ENCODE measurements at places on chromosomes 13 and 19. TPM values are rescaled to one million over a fixed set of nuclear protein-coding genes. Genes with fewer than 3 reads are reported as not detected.
A peak's percentile ranks its signal among the peaks of the same experiment; 100 is the strongest.

- no peaks in the 10 kb centered on the region for H3K27me3 ChIP-seq
- DNase-seq = no peak
- peaks cover 17% of the 10 kb centered on the region for H3K4me1 ChIP-seq
- peak overlapping the region; percentile 80 for H3K4me3 ChIP-seq
- peak overlapping the region; percentile 89 for H3K27ac ChIP-seq
- no peaks in the 10 kb centered on the region for H3K36me3 ChIP-seq
Measured at GRCh38 chr19:45716359-45717130, 14.2 kb downstream of the FBXO46 start.

COMP gene
- polyA plus RNA-seq = not detected

GRCh38 chr13:111949311-111949710 lies 117.6 kb upstream of the SOX1 start:
- no peak overlapping the region for H3K4me3 ChIP-seq
- no peaks in the 10 kb centered on the region for H3K4me1 ChIP-seq
- H3K36me3 ChIP-seq = no peaks in the 10 kb centered on the region
- H3K27me3 ChIP-seq = no peaks in the 10 kb centered on the region
- DNase-seq = no peak

DNA sequence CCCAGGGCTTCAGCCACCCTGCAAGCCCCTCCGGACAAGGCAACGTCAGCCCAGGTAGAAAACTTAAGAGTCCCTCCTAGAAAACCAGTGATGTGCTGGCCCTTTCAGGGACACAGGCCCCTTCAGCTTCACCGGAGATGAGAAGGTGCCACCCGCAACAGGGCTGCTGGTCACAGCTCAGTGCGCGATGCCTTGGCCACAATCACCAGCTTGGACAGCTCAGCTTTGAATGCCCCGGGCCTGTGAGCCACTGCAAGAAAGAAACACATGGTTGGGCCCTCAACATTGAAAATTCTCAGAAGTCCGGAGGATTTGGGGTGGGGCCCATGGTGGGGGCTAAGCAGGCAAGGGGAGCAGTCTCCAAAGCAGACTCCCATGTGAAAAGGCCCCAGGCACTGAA lies 12.3 kb downstream of the MYDGF start:
- H3K27ac ChIP-seq = no peak overlapping the region
- H3K4me1 ChIP-seq = no peaks in the 10 kb centered on the region
- H3K27me3 ChIP-seq = no peaks in the 10 kb centered on the region
- no peak for DNase-seq

DNA sequence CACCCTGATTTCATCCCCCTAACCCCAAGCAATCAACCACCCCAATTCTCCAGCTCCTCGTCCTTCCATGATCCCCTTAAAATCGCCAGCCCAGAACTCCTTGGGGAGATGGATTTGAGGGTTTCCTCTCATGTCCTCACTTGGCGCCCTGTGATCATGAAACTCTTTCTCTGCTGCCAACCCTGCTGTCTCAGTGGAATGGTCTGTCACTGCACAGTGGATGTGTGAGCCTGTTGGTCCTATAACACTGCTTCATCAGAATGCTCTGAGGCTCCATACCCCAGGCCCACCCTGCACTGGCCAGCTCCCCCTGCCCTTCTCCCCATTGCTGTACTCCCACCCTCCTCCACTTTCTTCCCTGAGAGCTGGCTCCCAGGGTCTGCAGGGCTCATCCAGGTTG lies 12.6 kb upstream of the ZNF792 start:
- peaks cover 9% of the 10 kb centered on the region for H3K4me1 ChIP-seq
- no peaks in the 10 kb centered on the region for H3K27me3 ChIP-seq
- H3K27ac ChIP-seq = no peak overlapping the region
- no peaks in the 10 kb centered on the region for H3K36me3 ChIP-seq
- no peak for DNase-seq
- H3K4me3 ChIP-seq = no peak overlapping the region

DNA sequence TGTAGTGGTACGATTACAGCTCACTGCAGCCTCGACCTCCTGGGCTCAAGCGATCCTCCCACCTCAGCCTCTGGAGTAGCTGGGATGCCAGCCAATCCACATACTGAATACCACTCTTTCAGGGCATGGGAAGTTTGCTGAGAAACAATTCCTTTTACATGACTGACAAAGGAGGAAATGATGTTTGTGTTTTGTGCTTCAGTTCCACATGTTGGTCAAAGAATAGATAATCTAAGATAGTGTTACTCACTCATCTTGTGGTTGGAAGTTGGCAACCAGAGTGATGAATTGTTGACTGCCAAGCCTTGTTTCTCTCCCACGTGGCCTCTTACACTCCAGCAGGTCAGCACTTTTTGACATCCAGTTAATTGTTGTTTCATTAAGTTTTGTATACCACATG lies 7.6 kb downstream of the MBD3L2B start:
- H3K27ac ChIP-seq = no peak overlapping the region
- no peaks in the 10 kb centered on the region for H3K36me3 ChIP-seq
- no peak overlapping the region for H3K4me3 ChIP-seq
- DNase-seq = no peak
- no peaks in the 10 kb centered on the region for H3K27me3 ChIP-seq
- peaks cover 18% of the 10 kb centered on the region for H3K4me1 ChIP-seq

- no peaks in the 10 kb centered on the region for H3K36me3 ChIP-seq
- DNase-seq = no peak
- no peak overlapping the region for H3K27ac ChIP-seq
- no peaks in the 10 kb centered on the region for H3K27me3 ChIP-seq
- peaks cover 30% of the 10 kb centered on the region for H3K4me1 ChIP-seq
Measured at GRCh38 chr19:16234552-16235445, 37.1 kb downstream of the AP1M1 start.

DNA sequence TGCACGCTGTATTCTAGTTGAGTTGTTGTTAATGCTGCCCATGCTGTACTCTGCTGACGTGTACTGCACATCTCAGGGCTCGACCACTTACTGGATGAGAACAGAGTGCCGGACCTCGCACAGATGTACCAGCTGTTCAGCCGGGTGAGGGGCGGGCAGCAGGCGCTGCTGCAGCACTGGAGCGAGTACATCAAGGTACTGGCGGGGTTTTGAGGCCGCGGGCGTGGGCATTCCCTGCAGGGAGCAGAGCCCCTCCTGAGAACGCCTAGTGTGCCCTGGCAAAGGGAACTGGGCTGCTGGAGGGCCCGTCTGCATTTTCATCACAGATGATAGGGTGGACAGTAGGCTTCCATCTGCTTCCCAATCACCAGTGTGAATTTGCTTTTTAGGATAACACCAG lies 29.9 kb downstream of the CUL4A start:
- no peak for DNase-seq
- H3K36me3 ChIP-seq = peaks cover 24% of the 10 kb centered on the region
- H3K27ac ChIP-seq = no peak overlapping the region
- no peaks in the 10 kb centered on the region for H3K4me1 ChIP-seq
- no peaks in the 10 kb centered on the region for H3K27me3 ChIP-seq

SOX1 gene
- not detected for polyA plus RNA-seq

- no peak overlapping the region for H3K27ac ChIP-seq
- no peaks in the 10 kb centered on the region for H3K4me1 ChIP-seq
- no peaks in the 10 kb centered on the region for H3K27me3 ChIP-seq
- H3K36me3 ChIP-seq = no peaks in the 10 kb centered on the region
Measured at GRCh38 chr19:30785458-30786137, 413.4 kb downstream of the ZNF536 start.

GRCh38 chr13:23969647-23970046 lies 72.3 kb upstream of the C1QTNF9B start:
- H3K4me3 ChIP-seq = no peak overlapping the region
- H3K36me3 ChIP-seq = no peaks in the 10 kb centered on the region
- H3K27me3 ChIP-seq = no peaks in the 10 kb centered on the region
- H3K27ac ChIP-seq = no peak overlapping the region
- DNase-seq = no peak

DNA sequence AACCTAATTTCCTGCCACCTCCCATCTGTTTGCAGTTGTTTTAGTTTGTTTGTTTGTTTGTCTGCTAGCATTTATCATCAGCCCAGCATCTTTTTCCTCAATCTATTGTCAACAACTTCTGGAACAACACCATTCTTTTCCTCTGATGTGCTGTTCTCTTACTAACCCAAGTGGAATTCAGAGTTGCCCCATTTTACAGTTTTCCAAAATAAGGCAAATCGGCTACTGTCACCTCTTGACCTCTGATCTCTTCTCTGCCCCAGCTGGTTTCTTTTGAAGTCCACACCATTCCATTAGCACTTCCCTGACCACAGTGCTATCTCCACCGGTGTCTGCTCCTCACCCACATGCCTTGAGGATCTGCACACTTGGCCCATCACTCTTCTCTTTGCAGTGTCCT lies 102.4 kb downstream of the EFNB2 start:
- H3K4me1 ChIP-seq = no peaks in the 10 kb centered on the region
- H3K4me3 ChIP-seq = no peak overlapping the region
- no peak for DNase-seq
- no peak overlapping the region for H3K27ac ChIP-seq
- H3K36me3 ChIP-seq = no peaks in the 10 kb centered on the region

GRCh38 chr19:18119717-18120105 lies 22.1 kb downstream of the MAST3 start:
- DNase-seq = peak; percentile 69
- peak overlapping the region; percentile 78 for H3K27ac ChIP-seq

GRCh38 chr13:26476111-26476781 lies 81.2 kb upstream of the WASF3 start:
- H3K4me1 ChIP-seq = peaks cover 5% of the 10 kb centered on the region
- H3K27ac ChIP-seq = no peak overlapping the region
- H3K27me3 ChIP-seq = no peaks in the 10 kb centered on the region
- DNase-seq = no peak

WDFY2 gene
- 3.2 TPM for polyA plus RNA-seq

PLK5 gene
- not detected for polyA plus RNA-seq

GRCh38 chr19:44707794-44708193 lies 8.8 kb downstream of the CEACAM16 start:
- no peaks in the 10 kb centered on the region for H3K27me3 ChIP-seq
- no peak overlapping the region for H3K4me3 ChIP-seq
- H3K27ac ChIP-seq = no peak overlapping the region
- no peaks in the 10 kb centered on the region for H3K4me1 ChIP-seq

- H3K36me3 ChIP-seq = peaks cover 100% of the 10 kb centered on the region
- H3K4me1 ChIP-seq = no peaks in the 10 kb centered on the region
- no peak overlapping the region for H3K4me3 ChIP-seq
Measured at GRCh38 chr19:39381910-39382611, 8.8 kb downstream of the PAF1 start.

DNA sequence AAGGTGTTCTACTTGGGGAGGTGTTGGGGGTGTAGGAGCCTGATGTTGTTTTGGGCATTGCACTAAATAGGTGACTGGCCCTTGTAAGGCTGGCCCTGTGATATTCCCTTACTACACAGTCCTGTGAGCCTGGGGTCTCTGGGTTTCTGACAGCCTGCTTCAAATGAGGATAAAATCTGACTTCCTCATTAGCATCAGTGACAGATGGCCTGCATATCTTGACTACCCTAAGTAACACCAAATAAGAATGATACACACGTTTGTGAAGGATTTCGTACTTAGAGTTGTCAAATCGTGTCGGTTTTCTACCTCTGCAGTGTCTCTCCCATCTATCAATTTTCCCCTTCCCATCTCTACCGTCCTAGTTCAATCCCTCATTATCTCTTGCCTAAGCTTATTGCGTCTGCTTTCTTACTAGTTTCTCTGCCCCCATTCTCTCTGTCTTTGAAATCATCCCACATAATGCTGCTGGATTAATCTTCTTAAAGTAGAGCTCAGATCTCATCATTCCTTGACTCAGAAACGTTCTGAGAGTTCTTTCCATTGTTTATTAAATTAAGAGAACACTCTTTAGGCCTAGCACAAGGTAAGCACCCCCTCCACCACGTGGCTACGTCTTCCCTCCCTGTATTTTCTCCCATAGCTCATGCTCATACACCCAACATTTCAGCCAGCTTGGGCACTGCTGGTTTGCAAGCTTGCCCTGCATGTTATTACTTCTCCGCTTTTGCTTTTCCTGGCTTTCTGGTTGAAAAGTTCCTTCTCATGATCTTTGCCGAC lies 26.2 kb upstream of the CNMD start:
- no peaks in the 10 kb centered on the region for H3K36me3 ChIP-seq
- no peak overlapping the region for H3K4me3 ChIP-seq
- H3K27me3 ChIP-seq = no peaks in the 10 kb centered on the region
- no peak overlapping the region for H3K27ac ChIP-seq
- no peak for DNase-seq

GRCh38 chr13:98576963-98577835 lies at the start of gene STK24:
STK24 (minus strand) TSS chr13:98577107; CDS start chr13:98576786, 321 bp downstream.
- DNase-seq = peak; percentile 34
- H3K27me3 ChIP-seq = no peaks in the 10 kb centered on the region
- no peaks in the 10 kb centered on the region for H3K36me3 ChIP-seq
- peaks cover 35% of the 10 kb centered on the region for H3K4me1 ChIP-seq
- peak within 1 kb of the TSS; percentile 72 for H3K4me3 ChIP-seq

RNF17 gene
- 0.45 TPM for polyA plus RNA-seq

GRCh38 chr19:6047741-6048251 lies 62.5 kb downstream of the RFX2 start:
- H3K27ac ChIP-seq = no peak overlapping the region
- H3K36me3 ChIP-seq = no peaks in the 10 kb centered on the region
- H3K4me1 ChIP-seq = no peaks in the 10 kb centered on the region
- H3K27me3 ChIP-seq = no peaks in the 10 kb centered on the region

DNA sequence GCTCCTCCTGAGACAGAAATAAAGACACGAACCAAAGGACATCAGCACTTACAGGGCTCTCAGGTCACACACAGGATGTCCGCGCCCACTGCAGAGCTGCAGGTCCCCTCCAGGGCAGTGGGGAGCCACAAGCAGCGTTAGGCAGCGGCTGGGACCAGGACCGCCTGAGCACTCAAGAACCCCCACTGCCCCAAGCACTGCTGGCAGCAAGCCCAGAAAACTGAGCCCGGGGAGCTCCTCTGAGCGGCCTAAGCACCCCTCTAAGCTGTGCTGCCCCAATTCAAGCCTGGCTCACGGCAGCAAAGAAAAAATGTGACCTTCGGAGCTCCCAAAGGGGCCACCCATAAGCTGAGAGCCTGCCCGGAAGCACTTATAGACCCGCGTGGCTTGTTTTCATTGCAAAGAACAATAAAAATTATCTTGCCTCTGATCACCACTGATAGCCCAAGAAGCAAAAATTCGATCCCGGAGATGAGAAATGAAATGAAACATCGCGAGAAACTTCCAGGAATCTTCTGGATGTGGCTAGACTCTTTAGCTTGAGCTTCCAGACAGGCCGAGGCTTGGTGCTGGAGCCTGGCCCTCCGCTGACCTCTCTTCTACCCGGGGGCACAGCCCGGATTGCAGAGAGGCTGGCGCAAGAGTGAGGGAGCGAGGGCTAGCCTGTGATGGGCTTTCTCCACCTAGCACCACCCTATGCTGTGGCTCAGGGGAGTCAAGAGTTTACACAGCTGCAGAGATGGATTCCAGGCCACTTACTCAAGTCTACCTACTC lies 6.3 kb downstream of the DPP9 start:
- no peaks in the 10 kb centered on the region for H3K36me3 ChIP-seq
- peaks cover 4% of the 10 kb centered on the region for H3K4me1 ChIP-seq
- DNase-seq = no peak
